ENCODE measurements at places on chromosomes 11 and 22.

- DNase-seq = no peak
Observed at GRCh38 chr22:44211256-44211945, 30.7 kb downstream of the PARVG start.

GRCh38 chr11:5940748-5941147 lies 1.3 kb upstream of the OR56A3 start:
- DNase-seq = no peak

GRCh38 chr11:65487467-65488272 lies 11.2 kb upstream of the MALAT1 start:
- peak; percentile 95 for DNase-seq

DNA sequence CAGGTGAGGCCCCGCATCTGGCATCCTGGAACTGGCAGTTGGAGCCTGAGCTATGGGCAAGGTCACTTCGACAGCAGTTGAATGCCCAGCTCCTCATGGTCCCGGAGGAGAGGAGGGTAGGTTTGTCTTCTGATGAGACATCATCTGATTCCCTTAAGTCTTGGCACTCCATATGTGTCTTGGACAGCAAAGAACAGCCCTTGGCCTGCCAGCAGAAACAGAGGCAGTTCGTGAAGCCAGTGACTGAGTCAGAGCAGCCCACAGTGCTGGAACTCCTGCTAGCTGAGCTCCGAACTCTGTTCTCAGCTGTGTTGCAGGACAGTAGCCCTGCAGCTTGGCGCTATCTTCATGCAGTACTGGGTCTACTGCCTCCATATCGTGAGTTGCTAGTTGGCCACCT lies 1.0 kb downstream of the DNHD1 start:
- DNase-seq = no peak

DNA sequence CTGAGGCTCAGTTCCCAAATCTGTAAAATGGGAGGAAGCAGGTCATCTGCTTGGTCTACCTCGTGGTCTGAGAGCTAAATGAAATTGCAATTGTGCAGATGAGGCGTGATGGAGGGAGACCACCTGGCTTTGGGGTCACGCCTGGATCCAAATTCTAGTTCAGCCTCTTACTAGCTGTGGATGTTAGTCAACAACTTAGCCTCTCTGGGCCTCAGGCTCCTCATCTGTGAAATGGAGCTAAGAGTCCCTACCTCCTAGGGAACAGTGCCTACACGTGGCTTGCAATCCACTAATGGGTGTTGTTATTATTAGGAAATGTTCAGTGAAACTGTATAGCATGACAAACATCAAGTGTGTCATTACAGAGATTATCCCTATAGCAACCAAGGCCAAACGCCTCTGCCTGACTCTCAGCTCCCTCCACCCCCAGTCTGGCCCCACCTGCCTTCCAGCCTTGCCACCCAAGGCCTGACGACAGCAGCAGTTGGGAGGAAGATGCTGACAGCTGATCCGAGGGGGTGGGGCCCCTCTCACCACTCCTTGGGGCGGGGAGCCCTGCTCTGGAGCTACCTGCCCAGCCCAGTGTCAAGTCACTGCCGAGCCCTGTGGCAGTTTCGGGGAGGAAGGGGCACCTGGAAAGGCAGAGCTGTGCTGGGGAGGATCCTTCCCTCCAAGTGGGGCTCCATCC lies 1.7 kb upstream of the RHOD start:
- no peak for DNase-seq

GRCh38 chr11:102551169-102551781 lies 20.7 kb upstream of the MMP7 start:
- DNase-seq = no peak

DNA sequence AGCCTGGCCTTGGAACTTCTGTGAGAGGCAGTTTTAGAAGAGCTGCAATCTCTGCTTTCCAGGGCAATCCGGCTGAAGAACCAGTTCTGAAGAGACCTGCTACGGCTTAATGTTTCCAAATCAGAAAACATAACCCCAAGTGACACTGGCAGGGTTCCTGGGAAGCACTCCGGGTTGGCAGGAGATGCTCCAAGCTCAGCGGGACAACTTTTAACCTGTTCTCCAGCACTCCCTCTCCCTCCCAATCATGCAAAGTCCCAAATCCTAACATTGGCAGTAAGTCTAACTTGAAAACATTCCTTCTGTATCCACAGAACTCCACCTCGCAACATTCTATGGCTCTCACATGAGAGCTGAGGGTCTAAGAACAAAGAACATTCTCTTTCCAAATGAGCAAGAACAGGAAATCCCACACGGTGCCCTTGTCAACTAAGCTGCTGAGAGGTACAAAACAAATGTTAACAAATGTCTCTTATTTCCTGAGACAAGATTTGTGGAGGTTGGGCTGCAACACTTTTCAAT lies 48.5 kb upstream of the MN1 start:
- DNase-seq = no peak

Measured in NCI-H1930 (cell line).